ENCODE measurements at places on chromosomes 13 and 19. TPM values are rescaled to one million over a fixed set of nuclear protein-coding genes. Genes with fewer than 3 reads are reported as not detected.

TUBA3C gene
- not detected for total RNA-seq

AMER2 gene
- total RNA-seq = not detected

KCNN1 gene
- 0.90 TPM for total RNA-seq

DNA sequence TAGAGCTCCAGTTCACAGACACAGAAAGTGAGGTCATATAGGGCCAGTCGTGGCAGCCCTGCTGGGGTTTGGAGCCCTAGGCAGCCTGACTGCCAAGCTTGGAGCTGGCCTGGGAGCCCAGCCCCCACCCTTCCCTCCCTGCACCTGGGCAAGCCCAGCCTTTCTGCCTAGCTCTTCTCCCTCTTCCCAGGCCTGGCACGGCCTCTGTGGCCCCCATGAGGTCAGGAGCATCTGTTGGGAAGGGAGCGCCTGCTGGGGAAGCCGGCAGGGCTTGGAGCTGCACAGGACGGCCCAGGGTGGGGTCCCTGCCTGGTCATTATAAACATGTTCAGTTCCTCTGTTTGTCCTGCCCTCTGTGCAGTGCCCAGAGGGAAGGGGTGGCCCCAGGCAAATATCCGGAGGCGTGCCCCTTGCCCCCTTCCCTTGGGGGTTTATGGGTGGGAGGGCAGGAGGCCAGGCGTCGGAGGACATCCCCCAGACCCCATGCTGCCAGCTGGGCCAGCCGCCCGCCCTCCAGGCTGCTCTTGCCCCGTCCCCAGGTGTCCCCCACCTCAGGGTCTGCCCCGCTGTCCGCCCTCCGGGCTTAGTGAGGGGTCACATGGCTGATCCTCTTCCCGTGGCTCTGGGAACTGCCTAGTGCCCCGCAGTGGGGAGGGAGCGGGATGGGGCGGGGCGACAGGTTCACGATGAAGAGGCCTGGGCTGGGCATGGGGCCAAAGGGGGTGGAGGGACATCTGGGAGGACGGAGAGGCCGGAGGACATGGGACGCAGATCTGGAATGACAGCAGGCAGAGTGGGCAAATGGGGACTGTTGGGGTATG lies 30.0 kb upstream of the NCCRP1 start:
- 0 out of 2 replicates have a peak, but pooled peaks cover 2% of the 10 kb centered on the region for H3K36me3 ChIP-seq
- no peak overlapping the region for H3K27ac ChIP-seq
- peaks cover 33% of the 10 kb centered on the region for H3K4me1 ChIP-seq
- no peaks in the 10 kb centered on the region for H3K27me3 ChIP-seq

DNA sequence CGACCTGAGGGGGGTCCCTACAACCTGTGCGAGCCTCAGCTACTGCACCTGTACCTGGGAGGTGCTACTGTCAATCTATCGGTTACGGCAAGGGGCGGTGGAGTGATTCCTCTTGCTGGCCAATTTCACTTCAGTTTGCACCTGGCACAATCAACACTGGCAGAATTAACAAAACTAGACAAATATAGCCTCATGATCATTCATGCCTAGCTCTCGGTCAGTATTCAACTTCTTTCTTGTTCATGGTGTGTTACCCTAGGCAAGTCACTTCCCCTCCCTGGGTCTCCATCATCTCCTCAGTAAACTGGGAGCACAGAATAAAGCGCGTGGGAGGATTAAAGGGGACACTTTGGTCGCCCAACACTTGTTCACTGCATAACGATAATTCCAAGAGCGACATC lies 618 bp downstream of the HAUS8 start:
- peak overlapping the region; percentile 68 for H3K4me3 ChIP-seq
- H3K27me3 ChIP-seq = no peaks in the 10 kb centered on the region
- no peak for DNase-seq

GRCh38 chr19:53866865-53867224 lies 838 bp upstream of the MYADM start:
- H3K4me3 ChIP-seq = peak overlapping the region; percentile 80
- peak overlapping the region; percentile 93 for H3K27ac ChIP-seq
- H3K36me3 ChIP-seq = no peaks in the 10 kb centered on the region
- no peak for DNase-seq

- H3K27me3 ChIP-seq = no peaks in the 10 kb centered on the region
- H3K4me3 ChIP-seq = no peak overlapping the region
- no peaks in the 10 kb centered on the region for H3K36me3 ChIP-seq
- H3K27ac ChIP-seq = no peak overlapping the region
- no peak for DNase-seq
Observed at GRCh38 chr13:110811771-110812120, 98.2 kb downstream of the ING1 start.

DNA sequence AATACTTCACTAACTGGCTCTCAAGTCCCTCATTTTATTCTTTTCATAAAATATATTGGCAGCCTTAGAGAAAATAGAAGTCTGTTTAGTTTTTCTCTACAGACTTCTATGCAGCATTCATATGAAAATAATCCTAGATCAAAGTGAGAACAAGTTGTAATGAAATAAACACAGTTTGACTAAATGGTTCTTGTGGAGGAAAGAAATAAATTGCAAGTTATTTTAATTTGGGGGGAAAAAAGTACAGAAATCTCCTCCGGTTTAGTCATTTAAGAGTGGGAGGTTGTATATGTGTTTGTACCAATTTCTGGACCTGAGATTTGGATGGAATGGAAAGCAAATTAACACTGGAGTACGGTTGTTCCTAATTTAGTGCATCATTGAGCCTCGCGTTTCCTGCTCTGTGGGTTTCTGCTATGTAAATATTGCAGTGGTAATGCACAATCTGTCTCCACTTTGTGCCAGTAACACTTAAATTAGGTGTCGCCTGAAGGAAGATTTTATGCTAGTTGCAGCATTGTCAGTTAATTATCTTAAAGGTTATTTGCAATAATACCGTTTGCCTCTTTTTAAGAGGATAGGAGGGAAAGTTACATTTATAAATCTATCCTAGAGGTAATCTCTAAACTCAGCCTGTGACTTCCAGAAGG lies 100.2 kb downstream of the ZIC5 start:
- no peak overlapping the region for H3K27ac ChIP-seq
- no peaks in the 10 kb centered on the region for H3K27me3 ChIP-seq
- no peaks in the 10 kb centered on the region for H3K4me1 ChIP-seq
- no peak for DNase-seq

DNA sequence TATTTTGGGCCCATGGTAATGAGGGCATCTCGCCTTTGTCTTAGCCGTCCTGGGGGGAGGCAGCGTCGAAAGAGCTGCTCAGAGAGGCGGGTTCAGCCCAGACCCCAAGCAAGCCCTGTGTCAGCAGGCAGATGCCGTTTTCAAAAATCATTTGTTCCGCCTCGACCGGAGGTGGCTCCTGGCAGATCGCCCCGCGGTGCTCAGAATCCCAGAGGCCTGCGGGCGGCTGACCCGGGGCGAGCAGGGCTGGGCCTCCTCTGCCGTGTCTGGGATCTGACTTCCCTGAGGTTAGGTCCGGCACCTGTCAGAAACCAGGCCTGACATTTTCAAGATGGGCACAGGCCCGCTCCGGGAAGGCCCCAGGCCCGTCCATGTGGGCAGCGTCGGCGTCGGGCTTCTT lies 36.1 kb downstream of the CRTC1 start:
- no peaks in the 10 kb centered on the region for H3K27me3 ChIP-seq
- H3K4me1 ChIP-seq = no peaks in the 10 kb centered on the region
- H3K27ac ChIP-seq = no peak overlapping the region
- H3K36me3 ChIP-seq = no peaks in the 10 kb centered on the region
- DNase-seq = no peak

DNA sequence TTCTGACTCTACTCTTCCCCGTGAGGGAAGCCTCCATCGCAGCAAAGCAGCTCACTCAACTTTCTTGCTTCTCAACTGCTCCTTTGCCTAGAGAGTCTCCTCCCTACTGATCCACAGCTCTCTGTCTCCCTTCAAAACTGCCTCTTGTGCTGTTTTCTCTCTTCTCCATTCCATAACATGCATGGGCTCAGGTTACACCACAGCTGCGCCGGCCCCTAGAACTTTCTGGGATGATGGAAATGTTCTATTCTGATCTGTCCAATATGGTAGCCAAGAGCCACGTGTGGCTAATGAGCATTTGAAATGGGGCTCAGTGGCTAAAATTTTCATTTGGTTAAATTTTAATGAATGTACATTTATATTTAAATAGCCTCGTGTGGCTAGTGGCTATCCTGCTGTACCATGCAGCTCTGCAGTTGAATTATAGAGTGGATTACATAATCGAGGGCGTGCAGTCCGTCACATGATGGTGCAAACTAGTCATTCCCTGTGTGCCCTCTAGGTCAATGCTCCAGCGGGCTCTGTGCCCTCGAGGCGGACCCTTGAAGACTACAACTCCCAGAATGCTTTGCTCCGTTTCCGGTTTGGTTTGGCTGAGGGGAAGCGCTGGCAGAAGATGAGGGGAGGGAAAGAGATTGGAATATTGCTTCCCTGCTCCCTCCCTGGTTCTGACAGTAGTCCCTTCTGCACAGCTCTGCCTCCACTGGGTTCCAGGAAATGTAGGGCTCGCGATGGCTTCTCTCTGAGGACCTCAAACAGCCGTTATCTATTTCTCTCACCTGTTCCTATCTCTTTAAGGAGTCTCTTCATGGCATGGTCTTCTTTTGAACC lies 109.8 kb downstream of the CACNA1A start:
- no peaks in the 10 kb centered on the region for H3K27me3 ChIP-seq
- H3K27ac ChIP-seq = no peak overlapping the region
- no peak for DNase-seq
- H3K4me1 ChIP-seq = peaks cover 11% of the 10 kb centered on the region

GRCh38 chr19:3189702-3190469 lies 4.2 kb downstream of the NCLN start:
- no peak overlapping the region for H3K27ac ChIP-seq
- no peaks in the 10 kb centered on the region for H3K27me3 ChIP-seq
- H3K4me3 ChIP-seq = no peak overlapping the region
- no peaks in the 10 kb centered on the region for H3K36me3 ChIP-seq
- no peaks in the 10 kb centered on the region for H3K4me1 ChIP-seq
